ENCODE measurements at places on chromosomes 7 and 10.

- H3K27ac ChIP-seq, result no peak overlapping the region
- no peaks in the 10 kb centered on the region for H3K36me3 ChIP-seq
- no peaks in the 10 kb centered on the region for H3K4me1 ChIP-seq
These were observed 91.4 kb downstream of the TPST1 start for GRCh38 chr7:66296557-66296956.

DNA sequence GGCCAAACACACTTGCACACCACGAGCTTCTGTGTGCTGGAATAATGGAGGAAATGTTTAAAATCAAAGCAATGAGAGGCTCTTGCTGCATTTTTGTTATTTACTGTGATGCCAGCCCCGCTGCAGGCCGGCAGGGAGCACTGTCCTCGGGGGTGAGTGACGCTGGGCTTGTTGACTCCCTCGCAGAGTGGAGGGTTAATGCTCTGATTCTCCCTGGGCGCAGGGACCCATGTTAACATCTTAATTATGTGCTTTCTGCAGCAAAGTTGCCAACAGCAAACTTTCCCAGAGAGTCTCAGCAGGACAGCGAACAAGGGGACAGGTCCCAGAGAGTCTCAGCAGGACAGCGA lies 22.9 kb downstream of the SCART1 start:
- no peak overlapping the region for H3K27ac ChIP-seq
- DNase-seq, result no peak
- H3K27me3 ChIP-seq, result no peaks in the 10 kb centered on the region
- H3K4me3 ChIP-seq, result no peak overlapping the region
- H3K36me3 ChIP-seq, result no peaks in the 10 kb centered on the region

- no peaks in the 10 kb centered on the region for H3K27me3 ChIP-seq
- no peak for DNase-seq
- H3K36me3 ChIP-seq, result no peaks in the 10 kb centered on the region
- no peak overlapping the region for H3K27ac ChIP-seq
- no peak overlapping the region for H3K4me3 ChIP-seq
These were observed 57.0 kb downstream of the DNAJC12 start for GRCh38 chr10:67780759-67781538.

GRCh38 chr10:667096-667495 lies 22.4 kb downstream of the DIP2C start:
- H3K27ac ChIP-seq, result no peak overlapping the region
- DNase-seq, result no peak
- H3K4me1 ChIP-seq, result no peaks in the 10 kb centered on the region

- no peaks in the 10 kb centered on the region for H3K36me3 ChIP-seq
- no peak within 1 kb of the TSS for H3K27ac ChIP-seq
- no peaks in the 10 kb centered on the region for H3K4me1 ChIP-seq
- DNase-seq, result no peak
- no peaks in the 10 kb centered on the region for H3K27me3 ChIP-seq
These were observed at the start of gene LSM5 for GRCh38 chr7:32490127-32490796. Gene LSM5 (minus strand): TSS chr7:32490380. CDS start chr7:32490365, 15 bp downstream.

DNA sequence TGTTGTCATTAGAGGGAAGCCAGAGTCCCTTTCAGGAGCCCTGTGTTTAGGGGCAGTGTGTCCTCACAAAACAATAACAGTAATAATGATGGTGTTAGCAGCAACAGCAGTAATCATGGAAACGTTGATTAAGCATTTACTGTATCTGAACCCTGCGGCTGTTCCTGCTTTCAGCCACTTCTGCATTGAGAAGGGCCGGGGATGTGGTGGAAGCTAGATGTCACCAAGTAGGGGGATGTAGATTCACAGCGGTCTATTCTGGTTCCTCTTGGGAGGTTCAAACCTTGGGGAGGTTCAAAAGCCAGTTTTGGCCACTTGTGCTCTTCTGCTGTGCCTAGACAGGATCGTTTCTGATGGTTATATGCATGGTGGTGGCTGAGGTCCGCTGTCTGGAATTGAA lies 44.8 kb downstream of the PRPF18 start:
- no peaks in the 10 kb centered on the region for H3K27me3 ChIP-seq
- no peaks in the 10 kb centered on the region for H3K4me1 ChIP-seq
- H3K27ac ChIP-seq, result no peak overlapping the region
- no peaks in the 10 kb centered on the region for H3K36me3 ChIP-seq
- no peak for DNase-seq

DNA sequence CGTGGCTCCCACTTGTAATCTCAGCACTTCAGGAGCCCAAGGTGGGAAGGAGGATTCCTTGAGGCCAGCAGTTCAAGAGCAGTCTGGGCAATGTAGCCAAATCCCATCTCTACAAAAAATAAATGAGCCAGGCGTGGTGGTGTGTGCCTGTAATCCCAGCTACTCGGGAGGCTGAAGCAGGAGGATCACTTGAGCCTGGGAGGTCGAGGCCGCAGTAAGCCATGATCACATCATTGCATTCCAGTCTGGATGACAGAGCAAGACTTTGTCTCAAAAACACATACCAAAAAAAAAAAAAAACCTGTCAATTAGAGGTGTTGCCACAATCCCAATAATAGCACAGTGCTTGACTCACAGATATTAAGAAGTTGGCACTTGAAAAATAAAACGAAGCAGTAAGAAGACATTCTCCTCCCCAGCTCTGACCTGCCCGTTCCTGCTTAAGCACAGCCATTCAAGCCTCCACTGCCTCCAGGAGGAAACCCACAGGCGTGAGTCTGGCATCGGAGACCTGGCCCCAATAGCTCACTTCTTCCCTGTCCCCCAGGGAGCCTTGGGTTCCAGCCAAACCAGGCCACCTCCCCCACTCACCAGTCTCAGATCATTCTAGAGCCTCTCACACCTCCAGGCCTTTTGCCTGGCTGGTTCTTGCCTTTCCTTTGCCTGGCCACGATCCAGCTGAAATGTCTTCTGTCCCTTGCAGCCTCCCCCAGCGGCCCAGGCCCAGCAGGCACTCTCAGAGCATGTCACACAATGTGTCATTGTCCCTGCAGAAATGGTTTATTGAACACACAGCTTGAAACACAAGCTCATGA lies 45.3 kb upstream of the GTF2I start:
- H3K36me3 ChIP-seq, result no peaks in the 10 kb centered on the region
- no peaks in the 10 kb centered on the region for H3K27me3 ChIP-seq
- no peak overlapping the region for H3K4me3 ChIP-seq
- DNase-seq, result no peak

- no peaks in the 10 kb centered on the region for H3K4me1 ChIP-seq
- H3K27ac ChIP-seq, result no peak overlapping the region
- H3K27me3 ChIP-seq, result no peaks in the 10 kb centered on the region
- DNase-seq, result no peak
These were observed 13.4 kb downstream of the PITRM1 start for GRCh38 chr10:3159152-3159551.

DNA sequence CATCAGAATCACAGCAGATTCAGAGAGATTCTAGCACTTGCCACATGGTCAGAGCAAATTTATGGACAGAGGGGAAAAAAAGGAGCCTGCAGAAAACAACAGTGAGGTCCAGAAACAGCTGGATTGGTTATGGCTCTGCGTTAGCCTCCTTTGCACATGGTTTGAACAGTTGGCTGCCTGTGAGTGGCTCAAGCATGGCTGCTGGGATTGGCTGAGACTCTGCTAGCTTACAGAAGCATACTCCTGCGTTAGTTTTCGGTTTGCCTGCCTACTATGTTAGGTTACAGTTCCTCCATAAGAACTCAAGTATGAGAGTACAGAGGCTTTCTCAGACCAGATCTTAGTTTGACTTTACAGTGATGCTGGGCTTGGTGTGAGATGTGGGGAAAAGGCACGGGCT lies 80.7 kb upstream of the WDR11 start:
- no peaks in the 10 kb centered on the region for H3K27me3 ChIP-seq
- H3K36me3 ChIP-seq, result no peaks in the 10 kb centered on the region
- DNase-seq, result no peak
- H3K27ac ChIP-seq, result no peak overlapping the region

GRCh38 chr10:590721-591120 lies 98.7 kb downstream of the DIP2C start:
- no peak overlapping the region for H3K27ac ChIP-seq
- H3K4me3 ChIP-seq, result no peak overlapping the region
- no peaks in the 10 kb centered on the region for H3K36me3 ChIP-seq

DNA sequence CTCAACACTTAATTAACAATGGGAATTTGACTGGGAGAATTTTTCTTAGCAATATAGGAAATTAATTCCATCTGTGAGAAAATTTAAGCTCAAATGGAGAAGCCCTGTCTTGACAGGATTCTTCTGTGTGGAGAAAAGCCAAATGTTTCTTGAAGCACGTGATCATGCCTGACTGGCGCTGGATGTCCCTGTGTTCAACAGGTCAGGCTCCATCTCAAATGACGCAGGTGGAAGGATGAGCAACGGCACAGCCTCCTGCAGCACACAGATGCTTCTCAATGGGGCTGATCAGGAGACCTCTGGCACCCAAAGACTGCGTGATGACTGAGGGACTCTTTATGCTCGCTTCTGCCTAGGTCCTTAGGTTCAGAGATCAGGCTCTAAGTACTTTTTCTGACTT lies 143.8 kb downstream of the RSU1 start:
- no peaks in the 10 kb centered on the region for H3K4me1 ChIP-seq
- no peak overlapping the region for H3K27ac ChIP-seq
- H3K27me3 ChIP-seq, result no peaks in the 10 kb centered on the region
- no peaks in the 10 kb centered on the region for H3K36me3 ChIP-seq
- no peak overlapping the region for H3K4me3 ChIP-seq
- no peak for DNase-seq

- H3K4me3 ChIP-seq, result no peak overlapping the region
- H3K36me3 ChIP-seq, result no peaks in the 10 kb centered on the region
- no peaks in the 10 kb centered on the region for H3K27me3 ChIP-seq
- H3K27ac ChIP-seq, result no peak overlapping the region
- H3K4me1 ChIP-seq, result no peaks in the 10 kb centered on the region
- DNase-seq, result no peak
These were observed 14.5 kb downstream of the CARD11 start for GRCh38 chr7:3029138-3029537.

DNA sequence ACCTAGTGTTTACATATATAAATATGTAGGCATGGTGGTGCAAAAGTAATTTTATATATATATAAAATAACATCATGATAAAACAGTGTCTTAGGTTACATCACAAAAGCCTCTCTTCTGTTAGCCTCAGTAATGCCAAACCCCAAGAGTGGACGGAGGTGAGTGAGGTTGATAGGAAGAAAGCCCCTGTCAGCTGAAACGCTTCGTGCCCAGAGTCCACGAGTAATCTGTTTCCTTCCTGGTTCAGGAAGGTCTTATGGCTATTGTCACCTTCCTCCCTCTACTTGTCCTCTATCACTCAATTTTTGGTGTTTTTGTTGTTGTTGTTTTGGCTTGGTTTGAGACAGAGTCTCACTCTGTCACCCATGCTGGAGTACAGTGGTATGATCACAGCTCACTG lies 41.5 kb downstream of the THNSL1 start:
- H3K36me3 ChIP-seq, result no peaks in the 10 kb centered on the region
- no peak for DNase-seq
- no peaks in the 10 kb centered on the region for H3K27me3 ChIP-seq

DNA sequence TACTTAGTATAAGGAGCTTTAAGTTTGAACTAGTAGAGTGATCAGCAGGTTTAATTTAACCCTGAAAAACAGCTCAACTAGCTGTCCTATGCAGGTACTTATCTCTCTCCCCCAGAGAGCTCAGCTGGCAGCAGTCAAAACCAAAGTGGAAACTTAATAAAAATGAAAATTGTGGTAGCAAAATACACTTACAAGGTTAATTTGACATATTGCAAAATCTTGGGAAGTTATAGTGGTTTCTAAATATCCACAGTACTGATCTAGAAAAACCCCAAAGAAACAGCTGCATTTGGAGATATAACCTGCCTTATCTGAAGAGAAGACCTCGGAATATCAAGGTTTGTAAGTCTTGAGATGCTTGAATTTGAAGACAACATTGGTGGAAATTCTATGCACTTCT lies 269.2 kb downstream of the RNLS start:
- no peak for DNase-seq
- no peaks in the 10 kb centered on the region for H3K27me3 ChIP-seq
- no peaks in the 10 kb centered on the region for H3K4me1 ChIP-seq
- no peak overlapping the region for H3K4me3 ChIP-seq
- H3K36me3 ChIP-seq, result no peaks in the 10 kb centered on the region

DNA sequence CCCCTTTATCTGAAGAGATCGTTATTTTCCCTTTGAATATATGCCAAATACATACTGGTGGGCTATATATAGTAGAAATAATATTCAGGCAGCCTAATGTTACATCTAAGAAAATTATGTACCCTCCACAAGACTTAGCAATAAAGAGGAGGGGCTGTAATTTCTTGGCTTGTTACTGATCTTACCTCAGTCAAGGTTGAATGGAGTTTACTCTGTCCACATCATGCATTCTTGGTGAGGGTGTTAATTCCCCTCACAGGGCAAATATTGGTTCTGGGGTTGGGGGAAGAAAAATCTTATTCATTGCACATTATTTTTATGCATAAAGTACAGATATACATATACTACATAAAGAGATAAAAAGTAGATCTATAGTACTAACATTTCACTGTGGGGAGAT lies 145.8 kb upstream of the ANK3 start:
- no peaks in the 10 kb centered on the region for H3K4me1 ChIP-seq
- no peak for DNase-seq
- no peak overlapping the region for H3K4me3 ChIP-seq

DNA sequence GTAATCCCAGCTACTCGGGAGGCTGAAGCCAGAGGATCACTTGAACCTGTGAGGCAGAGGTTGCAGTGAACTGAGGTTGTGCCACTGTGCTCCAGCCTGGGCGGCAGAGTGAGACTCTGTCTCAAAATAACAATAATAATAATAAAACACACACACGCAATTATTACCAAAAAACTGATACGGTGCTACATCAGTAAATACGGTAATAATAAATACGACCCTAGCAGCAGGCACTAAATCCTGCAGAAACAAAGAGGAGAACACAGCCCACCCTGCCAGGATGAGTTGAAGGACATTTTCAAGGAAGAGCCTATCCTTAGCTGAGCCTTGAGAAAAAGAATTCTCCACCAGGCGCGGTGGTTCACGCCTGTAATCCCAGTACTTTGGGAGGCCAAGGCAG lies 34.4 kb upstream of the GTF2I start:
- peaks cover 5% of the 10 kb centered on the region for H3K4me1 ChIP-seq
- no peak overlapping the region for H3K27ac ChIP-seq
- no peaks in the 10 kb centered on the region for H3K27me3 ChIP-seq
- no peaks in the 10 kb centered on the region for H3K36me3 ChIP-seq
- no peak overlapping the region for H3K4me3 ChIP-seq

DNA sequence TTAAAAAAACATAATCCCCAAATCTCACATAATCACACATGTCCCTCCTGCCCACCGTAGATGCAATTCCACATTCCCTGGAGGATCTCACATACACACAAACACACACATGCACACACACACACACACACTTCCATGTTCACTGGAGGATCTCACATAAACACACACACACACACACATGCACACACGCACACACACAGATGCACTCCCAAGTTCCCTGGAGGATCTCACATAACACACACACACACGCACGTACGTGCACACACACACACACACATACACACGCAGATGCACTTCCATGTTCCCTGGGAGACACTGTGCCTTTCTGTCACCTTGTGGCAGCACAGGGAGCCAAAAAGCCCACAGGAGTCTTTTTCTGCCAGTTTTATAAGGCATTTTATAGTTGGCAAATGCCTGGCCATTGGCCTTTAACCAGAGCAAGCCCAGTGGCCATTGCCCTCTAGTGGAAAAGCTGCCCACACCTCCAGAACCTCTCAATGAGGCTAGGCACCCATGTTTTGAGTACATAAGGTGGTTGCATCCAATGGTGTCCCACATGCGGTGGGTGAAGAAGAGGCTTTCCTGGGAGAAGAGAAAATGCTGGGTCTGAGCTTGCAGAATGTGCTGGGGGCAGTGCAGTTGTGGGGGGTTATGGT lies 115.4 kb upstream of the ACBD5 start:
- no peaks in the 10 kb centered on the region for H3K36me3 ChIP-seq
- DNase-seq, result no peak
- no peak overlapping the region for H3K4me3 ChIP-seq
- no peaks in the 10 kb centered on the region for H3K4me1 ChIP-seq
- H3K27me3 ChIP-seq, result no peaks in the 10 kb centered on the region
